ENCODE measurements at places on chromosomes 3 and 15.

GRCh38 chr15:98530570-98530969, 117.8 kb upstream of the IGF1R start:
- no peak for DNase-seq

- DNase-seq = peak; percentile 81
These were observed 103.4 kb upstream of the HACD2 start for GRCh38 chr3:123688241-123688747.

DNA sequence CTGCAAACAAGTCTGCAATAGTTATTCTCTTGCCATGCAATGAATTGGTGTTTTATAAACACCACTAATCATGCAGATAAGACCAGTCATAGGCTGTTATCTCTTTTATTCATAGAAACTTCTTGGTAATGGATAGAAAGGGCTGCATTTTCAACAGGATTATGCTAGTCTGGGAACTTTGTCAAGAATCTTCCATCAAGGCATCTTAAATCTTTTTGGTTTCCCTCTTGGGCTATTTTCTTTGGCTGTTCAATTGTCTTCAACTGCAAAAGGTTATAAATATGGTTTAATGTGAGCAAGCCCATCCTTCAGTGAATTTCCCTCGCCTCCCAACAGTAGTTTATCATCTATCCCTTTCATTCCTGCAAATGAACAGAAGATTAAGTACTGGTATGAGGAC, 59.0 kb upstream of the MINAR1 start:
- no peak for DNase-seq

DNA sequence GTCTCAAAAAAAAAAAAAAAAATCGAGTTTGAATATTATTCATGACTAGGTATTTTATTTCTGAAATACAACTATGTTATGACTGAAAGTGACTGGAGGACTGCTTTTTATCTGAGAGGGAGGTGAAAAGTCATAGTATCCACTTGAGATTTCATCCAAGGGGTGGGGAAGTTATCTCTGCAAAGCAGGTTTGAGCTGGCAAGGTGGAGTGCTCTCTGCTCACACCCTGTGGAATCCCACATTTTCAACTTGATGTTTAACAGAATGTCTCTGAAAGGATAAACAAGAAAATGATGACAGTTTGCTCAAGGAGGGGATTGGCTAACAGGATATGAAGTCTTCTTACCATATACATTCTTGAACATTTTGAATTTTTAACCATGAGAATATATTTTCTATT, 27.3 kb upstream of the SEC62 start:
- no peak for DNase-seq

DNA sequence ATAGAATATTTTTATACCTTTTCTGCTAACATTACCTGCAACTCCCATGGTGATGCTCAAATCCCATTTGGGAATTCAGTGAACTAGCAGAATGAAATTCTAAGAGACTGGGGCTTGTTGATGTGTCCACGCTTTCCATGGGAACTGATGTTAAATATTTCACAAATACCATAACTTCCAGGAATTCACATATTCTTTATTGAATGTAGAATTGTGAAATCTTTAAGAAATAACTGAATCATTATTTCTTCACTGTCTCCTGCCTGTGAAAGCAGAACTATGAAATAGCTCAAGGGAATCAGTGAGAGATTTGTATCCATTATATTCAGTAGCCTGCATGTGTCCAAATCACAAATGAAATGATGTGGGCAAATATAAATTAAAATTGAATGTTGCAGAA, 130.8 kb downstream of the SERPINI1 start:
- no peak for DNase-seq

DNA sequence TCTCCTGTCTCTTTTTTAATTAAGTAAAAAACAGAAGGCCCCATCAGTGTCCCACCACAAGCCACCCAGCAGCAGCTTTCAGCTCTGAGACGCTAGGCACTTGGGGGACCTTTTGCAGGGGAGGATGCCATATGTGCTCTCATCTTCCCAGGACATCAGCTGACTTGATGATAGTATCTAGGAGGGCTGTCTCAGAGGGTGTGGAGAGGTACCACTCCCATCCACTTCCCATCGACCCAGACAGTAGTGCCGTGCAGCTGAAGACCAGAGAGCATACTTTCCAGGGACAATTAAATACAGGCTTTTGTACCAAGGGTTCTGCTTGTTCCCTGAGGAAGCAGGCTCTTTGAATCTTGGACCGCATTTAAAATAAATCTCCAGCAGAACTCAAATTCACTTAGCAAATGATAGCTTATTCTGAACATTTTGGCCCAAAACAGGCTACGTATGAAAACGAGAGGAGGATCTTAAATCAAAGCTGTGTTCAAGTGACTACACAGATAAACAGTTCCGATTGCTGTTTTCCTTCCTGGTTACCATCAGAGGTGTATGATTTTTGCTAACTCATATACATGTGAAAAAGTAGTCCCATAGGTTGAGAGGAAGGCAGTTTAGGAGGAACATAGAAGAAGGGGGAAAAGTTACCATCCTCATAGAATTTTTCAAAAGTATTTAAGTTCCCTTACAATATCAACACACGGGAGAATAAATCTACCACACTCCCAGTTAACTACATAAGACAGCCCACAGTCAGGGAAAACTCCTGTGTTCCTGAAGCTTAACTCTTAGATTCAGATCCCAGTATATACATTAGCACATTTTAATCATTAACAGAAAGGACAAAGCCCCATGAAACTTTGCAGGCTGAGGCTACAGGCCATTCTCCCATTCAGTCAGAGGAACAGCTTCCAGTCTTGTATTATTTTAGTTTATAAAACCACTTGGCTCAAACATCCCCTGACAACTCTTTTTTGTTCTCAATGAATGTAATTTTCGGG, 9.5 kb downstream of the WNT5A start:
- no peak for DNase-seq

GRCh38 chr3:177481329-177481728, 284.0 kb upstream of the TBL1XR1 start:
- no peak for DNase-seq

- DNase-seq = no peak
These were observed 93.4 kb upstream of the NR2E3 start for GRCh38 chr15:71716990-71717389.

DNA sequence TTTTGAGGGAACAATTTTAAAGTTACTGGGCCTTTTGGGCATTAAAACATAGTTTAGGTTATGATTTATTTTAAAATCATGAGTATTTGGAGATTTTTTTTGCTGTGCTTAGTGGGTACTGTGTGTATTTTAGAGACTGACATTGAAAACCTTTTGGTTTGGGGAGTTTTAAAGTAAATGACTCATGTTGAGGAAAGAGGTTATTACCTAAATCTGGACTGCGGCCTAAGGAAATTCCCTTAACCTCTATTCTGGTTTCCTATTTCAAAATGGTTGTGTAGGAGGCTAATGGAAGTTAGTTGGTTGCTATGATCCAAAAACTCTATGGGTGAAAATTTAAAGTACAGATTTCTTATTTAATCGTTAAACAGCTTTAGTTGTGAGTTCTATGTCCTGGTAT, 57.3 kb upstream of the DPH6 start:
- no peak for DNase-seq

DNA sequence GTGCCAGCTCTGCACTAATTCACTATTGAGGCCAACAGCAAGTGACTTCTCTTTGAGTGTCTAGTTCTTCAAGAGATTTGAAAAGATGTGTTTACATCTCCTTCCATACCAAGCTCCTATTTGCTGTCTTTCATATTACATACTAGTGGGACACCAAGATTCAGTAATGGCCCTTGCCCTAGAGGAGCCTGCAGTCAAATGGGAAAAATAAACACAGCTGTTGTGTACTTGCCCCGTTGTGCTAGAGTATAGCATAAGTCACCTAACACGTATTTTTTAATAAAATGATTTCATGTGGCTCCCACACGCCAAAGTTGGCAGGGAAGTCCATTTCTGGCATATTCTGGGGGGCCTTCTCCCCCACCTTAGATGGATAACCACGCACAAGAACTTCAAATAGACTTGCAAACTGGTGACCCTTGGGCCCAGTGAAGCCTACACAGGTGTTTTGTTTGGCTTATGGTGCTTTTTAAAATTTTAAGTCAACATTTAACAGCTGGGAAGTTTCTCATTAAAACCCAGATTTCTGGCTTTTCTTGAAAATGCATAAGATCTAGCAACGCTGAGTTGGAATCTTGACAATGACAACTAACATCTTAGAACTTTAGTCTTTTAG, 95.3 kb upstream of the LPP start:
- no peak for DNase-seq

DNA sequence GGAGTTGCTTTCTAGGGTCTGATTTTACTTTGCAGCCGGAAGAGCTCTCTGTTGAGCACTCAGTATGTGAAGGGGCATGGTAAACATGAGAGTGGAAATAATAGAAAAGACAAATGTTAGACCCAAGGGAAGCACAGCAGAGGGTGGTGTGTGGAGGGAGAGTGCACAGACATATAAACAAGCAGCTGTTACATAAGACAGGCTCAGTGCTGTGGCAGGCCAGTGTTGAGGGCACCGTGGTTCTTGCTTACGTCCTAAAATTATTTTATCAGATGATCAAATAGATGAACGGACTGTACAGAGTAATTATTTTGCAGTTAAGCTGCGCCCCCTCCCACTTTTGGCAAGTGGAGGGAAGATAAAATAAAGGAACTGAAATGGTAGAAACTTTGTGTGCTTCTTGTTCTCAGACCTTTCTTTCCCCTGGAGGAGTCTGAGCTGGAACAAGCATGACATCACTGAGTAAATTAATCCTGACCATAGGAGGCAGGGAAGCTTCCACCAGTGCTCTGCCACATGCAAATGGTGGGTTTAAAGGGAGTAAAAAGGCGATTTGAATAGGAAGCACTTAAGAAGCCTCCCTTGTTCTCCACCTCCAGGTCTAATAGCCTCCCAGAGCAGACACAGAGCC, 205.6 kb downstream of the IL20RB start:
- no peak for DNase-seq

DNA sequence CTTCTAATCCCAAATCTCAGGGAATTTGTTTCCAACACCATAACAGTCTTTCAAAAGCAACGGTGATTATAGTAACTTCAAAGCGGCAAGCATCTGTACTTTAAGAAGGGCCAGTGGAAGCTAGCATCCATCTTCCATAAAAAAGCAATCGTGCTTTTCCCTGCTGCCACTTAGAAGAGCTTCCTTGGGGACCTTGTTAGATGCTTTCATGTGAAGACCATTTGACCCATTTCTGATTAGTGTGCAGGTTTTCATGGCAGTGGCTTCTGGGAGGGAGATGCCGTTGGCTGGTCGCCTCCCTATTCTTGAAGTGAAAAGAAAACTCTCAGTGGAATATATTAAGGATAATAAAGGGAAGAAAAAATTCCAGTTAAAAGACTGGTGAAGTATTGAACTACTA, 354.1 kb downstream of the ROBO2 start:
- DNase-seq = no peak

DNA sequence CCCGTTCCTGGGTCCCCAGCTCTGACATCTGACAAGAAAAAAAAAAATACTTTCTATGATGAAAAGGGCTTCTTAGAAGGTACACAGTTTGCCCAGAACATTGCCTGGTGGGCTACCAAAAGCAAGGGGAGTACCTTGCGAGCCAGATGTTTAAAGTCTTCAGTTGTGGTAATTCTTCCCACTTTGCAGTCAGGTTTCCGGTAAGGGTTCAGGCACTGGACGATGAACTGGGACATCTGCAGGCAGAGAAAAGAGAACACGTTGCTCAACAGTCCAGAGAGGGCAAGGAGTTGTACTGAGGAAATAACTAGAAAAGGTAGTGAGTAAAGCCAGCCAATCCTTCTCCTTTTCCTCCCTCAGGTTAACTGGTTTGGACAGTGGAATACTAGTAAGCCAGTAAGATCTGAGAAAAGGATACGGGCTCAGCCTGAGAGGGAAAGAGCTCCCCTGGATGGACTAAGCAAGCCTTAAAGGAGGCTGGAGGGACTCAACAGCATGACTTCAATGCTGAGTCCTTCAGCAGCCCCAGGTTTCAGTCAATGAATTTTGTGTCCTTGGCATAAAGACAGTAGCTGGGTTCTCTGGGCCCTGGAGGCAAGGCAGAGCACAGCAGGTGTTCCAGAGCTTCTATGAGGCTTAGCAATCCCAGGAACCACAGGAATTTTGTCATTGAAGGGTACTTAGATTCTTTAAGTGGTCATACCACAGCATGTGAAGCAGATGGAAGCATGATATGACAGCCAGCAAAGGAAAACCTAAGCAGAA, 38.2 kb downstream of the NBEAL2 start:
- DNase-seq = peak; percentile 27

GRCh38 chr3:135807879-135808278, 157.6 kb upstream of the PPP2R3A start:
- DNase-seq = no peak
